SHP77 treated with DMSO at 0.1 percent for 48 hours (cell line): ENCODE measurements at places on chromosomes 16 and 17.

DNA sequence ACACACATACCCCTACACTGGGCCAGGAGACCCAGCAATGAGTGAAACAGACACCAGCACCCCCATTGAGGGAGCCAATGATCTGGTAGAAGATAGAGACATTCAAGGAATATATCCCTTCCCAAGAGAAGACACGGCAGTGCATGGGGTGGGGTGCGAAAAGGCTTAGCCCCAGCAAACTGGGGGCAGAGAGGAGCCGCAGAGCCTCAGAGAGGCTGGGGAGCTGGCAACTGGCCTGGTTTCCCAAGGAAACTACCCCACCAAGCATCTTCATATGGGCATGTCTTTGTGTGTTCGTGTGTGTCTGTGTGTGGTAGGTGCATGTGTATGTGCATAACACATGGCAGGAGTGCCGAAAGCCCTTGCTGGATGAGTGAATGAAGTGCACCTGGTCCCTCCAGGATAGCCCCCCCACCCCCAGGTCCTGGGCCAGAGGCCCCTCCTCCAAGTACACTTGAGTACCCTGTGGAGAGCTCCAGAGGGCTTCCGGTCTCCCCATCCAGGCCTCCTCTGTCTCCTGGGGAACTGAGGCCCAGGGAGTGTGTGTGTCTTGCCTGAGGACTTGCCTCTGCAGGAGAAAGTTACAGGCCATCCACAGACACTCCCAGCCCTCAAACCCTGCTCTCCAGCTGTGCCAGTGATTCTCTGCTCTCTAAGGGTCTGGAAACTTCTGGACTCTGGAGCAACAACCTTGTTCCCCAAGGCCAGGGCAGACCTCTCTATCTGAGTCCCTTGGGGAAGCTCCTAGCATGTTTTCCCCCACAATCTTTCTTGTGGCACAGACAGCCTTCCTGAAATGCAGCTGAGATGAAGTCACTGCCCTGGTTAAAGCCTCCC, 15.9 kb downstream of the TBX2 start:
- no peak for DNase-seq

GRCh38 chr17:77908501-77908900, 50.0 kb upstream of the TNRC6C start:
- no peak for DNase-seq

- DNase-seq, result peak; percentile 34
Measured at GRCh38 chr17:15348021-15348420, 6.6 kb upstream of the TEKT3 start.

DNA sequence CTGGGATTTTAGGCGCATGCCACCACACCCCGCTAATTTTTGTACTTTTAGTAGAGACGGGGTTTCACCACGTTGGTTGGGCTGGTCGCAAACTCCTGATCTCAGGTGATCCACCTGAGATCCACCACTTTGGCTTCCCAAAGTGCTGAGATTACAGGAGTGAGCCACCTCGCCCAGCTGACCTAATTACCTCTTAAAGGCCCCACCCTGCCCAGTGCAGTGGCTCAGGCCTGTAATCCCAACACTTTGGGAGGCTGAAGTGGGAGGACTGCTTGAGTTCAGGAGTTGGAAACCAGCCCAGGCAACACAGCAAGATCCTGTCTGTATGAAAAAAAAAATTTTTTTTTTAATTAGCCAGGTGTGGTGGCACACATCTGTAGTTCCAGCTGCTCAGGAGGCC, 2.9 kb upstream of the COASY start:
- no peak for DNase-seq

- no peak for DNase-seq
Measured at GRCh38 chr16:27251541-27252205, 16.9 kb downstream of the NSMCE1 start.

DNA sequence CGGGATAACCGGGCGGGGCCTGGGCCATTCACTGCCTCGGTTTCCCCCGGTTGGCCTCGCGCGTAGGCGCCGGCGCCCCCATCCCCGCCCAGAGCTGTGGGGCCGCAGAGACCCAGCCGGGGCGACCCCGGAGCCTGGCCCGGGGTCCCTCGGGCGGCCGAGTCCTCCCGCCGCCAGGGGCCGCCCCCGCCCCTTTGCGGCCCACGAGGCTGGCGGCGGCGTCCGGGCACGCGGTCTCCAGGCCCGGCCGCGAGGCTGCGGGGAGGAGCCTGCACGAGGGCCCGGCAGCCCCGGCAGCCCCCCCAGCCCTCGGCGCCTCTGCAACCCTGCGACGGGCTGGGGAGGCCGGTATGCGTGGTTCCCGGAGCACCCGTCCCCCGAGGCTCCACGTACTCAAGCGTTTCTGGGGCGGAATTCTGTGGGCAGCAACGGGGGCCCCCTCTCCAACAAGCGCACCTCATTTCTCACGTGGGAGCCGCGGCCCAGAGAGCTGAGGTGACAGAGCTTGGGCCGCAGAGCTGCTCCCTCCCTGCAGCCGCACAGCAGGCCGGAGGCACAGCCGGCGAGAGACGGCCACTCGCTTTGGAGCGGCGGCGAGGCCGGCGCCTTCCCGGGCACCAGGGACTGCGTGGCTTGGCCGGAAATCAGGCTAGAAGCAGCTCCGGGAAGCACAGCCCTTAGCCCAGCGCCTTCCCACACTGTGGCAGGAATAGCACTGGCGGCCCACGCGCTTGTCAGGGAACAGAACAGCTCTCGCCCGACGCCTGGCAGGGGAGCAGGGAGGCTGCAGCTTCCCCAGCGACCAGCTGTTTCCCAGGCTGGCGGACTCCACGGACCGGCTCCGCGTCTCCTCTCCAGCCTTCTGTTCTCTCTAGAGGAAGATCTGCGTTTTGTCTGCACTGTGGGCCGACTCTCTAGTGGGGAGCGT, 867 bp upstream of the LIMD2 start:
- DNase-seq, result no peak

DNA sequence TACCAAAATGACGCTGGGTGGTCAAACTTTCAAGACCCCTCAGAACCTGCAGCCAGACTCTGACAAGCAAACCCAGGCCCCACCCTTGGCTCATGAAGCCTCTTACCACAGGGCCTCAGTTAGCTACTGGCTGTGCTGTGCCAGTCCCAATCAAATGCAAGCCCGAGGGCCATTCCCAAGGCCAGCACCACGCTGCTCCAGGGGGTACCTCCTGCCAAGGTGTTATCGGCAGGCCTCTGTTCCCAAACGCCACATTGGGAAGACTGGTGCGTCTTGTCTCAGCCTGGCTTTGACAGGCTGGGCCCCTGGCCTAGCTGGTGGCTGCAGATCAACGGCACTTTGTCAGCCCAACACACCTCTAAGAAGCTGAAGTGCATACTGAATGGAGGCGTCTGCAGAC, 35.8 kb upstream of the NOG start:
- DNase-seq, result no peak

DNA sequence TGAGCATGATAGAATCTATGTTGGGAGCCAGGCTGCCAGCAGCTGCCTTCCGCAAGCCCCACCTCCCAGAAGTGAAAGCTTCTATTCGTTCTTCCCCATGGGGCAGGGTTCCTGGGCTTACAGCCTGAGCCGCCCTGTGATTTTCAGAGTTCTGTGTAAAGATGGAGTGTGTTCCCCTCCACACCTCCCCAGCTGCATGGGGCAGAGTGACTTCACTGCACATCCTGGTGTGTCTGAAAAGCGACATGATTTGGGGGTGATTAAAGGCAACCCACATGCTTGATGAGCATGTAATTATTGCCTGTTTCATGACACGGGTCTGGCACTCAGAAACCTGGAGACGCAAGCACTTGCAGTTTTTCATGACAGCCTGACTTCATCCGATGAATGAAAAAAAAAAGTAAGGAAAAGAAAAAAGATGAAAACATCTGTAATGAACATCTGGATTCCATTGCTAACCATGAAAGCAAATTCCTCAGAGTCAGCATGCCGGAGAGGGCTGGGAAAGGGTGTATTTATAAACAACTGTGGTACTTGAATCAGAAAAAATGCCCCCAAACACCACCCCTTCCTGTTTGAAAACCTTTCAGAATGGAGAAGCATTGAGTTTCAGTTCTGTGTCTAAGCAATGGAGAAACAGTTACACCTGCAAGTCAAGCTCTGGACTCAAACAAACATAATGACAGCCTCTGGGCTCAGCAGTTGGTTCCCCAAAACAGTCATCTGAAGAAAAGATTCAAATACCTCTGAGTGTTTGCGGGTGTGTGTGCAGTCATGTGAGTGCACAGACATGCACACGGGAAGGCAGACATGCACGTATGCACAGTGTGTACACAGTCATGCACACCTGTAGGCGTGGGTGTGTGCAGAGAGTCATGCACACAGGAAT, 266.0 kb downstream of the ENGASE start:
- no peak for DNase-seq

DNA sequence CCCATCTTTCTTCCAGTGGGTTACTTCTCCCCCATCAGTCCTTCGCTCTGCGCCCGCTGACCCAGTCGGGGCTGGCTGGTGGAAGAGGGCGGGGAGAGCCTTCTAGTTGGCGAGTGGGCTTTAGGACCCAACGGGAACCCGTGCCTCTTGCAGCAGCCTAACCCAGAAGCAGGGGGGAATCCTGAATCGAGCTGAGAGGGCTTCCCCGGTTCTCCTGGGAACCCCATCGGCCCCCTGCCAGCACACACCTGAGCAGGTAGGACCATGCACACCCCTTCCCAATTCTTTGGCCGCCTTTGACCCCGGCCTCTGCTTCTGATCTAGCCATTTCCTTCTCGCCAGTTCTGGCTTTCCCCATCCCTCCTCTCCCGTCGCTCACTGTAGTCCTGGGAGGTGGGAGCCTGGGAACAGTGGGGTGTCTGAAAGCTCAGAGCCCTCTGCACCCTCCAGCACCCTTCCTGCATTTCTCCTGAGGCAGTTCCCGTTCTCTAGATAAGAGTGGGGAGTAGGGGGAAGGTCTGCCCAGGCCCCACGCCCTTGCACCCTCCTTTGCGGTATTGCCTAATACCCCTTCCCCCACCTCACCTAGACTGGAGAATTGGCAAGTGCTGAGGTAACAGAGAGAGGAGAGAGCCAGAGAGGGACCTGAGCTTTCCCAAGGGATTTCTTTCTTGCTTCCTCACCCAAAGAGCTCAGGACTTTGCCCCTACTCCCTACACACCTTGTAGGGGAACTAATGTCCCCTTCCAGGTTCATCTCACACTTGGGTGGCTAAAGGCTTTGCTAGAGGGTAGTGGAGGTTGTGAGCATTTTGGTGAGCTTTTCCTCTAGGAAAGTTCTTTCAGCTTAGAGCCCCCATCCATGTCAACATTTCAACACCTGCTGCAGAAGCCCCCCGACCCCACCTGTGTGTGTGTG, at the start of gene RARA:
Gene RARA, plus strand, starts transcription at position 150 of the 918 bp plus-strand sequence. CDS start 22,039 bp downstream, outside the sequence.
- no peak for DNase-seq

DNA sequence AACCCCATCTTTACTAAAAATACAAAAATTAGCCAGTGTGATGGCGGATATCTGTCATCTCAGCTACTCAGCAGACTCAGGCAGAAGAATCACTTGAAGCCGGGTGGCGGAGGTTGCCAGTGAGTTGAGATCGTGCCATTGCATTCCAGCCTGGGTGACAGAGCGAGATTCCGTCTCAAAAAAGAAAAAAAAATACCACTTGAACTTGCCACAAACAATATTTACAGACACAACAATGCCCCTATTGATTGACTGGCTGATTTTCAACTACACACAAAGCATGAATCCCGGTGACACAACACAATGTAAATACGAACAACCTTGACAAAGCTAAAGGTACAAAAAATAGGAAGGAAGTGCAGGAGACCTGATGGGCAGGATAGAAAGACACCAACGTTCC, 49.3 kb downstream of the NXN start:
- no peak for DNase-seq

GRCh38 chr17:2925011-2925410, 128.8 kb downstream of the RAP1GAP2 start:
- no peak for DNase-seq

- no peak for DNase-seq
Measured at GRCh38 chr16:2507052-2507659, 6.6 kb upstream of the ATP6V0C start.

- no peak for DNase-seq
Measured at GRCh38 chr17:76775021-76775600, 37.2 kb downstream of the MFSD11 start.

GRCh38 chr16:88744577-88745521, 38.5 kb downstream of the CTU2 start:
- DNase-seq, result no peak

GRCh38 chr16:57358086-57358420, 530 bp upstream of the CCL22 start:
- DNase-seq, result no peak

DNA sequence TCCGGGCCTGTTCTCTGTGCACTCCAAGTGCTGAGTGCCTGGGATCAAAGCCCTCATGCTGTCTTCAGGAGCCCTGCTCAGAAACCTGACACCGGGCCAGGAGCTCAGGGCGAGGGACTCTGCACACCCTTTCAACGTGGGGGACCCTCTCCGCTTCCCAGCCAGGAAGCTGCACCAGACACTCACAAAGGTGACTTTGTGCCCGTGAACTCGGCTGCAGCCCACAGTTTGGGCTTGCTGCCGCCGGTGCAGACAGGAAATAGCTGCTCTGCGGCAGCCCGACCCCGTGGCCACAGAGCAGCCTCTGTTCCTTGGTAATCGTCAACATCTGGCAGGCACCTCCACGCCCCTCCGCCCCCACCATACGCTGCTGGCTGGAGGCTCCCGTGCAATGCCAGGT, 93.4 kb upstream of the METRNL start:
- no peak for DNase-seq

- no peak for DNase-seq
Measured at GRCh38 chr17:43844241-43844640, 2.7 kb upstream of the CD300LG start.

DNA sequence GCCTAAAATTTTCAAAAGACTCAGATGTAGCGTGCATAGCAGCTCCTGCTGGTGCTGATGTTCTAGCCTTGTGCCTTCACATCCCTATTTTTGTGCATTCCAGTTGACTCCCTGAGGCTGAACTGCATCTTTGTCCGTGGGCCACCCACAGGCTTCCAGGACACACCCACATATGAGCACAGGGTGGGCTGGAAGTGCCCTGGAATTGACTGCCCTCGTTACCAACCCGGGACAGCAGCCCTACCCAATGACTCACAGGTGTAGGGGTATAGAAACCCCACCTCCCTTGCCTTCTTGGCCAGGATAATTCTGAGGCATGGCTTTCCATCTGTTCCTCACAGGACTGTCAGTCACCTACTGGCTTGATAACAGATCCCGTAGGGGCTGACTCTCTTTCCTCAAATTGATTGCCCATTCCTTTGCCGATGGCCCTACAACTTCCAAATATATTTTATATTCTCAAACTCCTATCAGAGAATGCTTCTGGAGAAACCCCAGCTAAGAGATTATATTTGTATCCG, 65.9 kb upstream of the CDH13 start:
- no peak for DNase-seq

DNA sequence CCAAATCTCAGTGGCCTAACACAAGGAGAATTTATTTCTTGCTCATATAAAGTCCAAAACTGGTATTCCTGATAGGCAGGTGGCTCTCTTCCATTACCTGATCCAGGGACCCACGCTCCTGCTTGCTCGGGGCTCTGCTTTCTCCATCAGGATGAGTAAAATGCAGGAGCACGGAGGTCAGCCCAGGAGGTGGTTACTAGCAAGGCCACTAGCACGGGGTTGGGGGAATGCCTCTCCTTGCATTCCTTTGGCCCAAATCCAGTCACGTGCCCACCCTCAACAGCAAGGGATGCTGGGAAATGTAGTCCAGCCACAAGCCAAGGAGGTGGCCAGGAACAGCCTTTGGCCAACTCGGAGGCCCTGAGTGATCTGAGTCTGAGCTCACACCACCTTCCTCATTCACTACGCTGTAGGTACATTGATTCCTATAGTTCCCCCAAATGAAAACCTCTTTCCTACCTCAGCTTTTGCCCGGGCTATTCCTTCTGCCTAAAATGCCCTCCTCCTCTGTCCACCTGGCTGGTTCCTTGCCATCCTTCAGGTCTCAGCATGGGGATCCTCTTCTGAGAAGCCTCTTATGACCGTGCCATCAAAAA, 38.3 kb upstream of the HAPSTR1 start:
- DNase-seq, result peak; percentile 41

- DNase-seq, result no peak
Measured at GRCh38 chr16:1174477-1175357, 21.8 kb downstream of the CACNA1H start.
